AML-193 (cell line): ENCODE measurements at places on chromosomes 12 and 14.

DNA sequence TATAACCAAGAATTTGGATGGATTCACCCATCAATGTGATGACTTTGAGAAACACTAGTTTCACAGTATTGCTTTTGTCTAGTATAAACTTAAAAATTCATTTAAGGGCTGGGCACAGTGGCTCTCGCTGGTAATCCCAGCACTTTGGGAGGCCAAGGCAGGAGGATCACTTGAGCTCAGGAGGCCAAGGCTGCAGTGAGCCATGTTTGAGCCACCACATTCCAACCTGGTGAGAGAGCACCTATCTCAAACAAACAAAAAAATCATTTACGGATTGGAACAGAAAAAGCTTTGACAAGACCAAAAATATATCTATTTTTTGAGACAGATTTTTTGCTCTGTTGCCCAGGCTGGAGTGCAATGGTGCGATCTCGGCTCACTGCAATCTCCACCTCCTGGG, 27.5 kb downstream of the GNS start:
- no peak for DNase-seq

DNA sequence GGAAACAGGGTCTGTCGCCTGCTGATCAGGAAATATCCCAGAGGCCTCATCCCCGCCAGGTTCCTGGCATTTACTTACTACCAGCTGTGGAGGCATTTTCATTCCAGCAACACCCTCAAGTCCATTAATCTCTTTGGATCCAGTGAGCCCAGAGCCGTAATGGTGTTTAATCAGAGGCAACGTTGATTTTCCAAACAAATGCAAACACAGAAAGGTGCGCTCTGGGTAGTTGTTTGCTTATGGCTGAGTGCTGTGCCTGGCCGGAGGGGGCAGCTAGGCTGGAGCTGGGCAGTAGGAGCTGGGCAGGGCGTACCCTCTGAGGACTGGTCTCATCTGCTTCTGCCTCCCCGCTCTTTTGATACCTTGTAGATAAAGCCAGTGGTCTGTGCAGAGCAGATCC, 110.6 kb downstream of the ADCK1 start:
- DNase-seq, result no peak

DNA sequence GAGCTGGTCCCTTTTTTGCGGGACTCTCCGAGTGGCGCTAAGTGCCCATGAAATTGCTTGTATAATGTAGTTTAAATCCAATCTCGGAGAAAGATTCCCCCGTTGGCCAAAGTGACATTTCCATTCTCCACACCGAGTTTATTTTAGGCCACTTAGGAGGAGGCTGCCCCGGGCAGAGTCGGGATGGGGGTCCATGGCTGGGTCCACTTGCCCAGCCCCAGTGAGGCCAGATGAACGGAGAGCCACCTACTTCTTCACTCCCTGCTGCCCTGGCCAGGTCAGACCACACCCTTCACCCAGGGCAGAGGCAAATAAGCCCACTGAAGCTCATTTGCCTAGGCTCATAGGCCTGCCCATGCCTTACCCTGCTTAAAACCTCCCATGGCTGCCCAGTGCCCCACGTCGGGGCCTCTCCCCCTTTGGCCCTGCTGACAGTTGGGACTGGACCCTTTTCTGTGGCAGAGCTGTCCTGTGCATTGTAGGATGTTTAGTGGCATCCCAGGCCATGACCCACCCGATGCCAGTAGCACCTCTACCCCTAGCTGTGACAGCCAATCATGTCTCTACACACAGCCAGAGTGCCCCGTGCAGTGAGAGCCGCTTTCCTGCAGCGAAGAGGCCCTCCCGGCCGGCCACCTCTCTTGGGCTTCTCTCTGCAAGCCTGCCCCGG, 51.3 kb downstream of the FAM222A start:
- no peak for DNase-seq

DNA sequence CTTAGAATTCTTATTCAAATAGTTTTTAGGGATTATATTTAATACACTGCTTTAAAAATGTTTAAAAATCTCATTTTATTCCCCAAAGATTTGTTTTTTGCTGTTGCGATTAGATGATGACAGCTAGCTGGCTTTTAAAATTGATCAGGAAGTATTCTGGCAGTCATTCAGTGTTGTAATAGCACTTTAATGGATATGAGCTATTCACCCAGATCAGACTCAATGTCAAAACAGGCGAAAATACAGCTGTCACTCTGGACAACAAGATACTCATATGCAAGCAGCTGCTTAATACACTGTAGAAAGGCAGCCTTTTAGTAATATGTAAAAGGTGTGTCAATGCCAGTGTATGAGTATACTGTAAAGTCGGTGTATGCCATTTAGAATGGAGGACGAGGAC, 91.7 kb downstream of the NPAS3 start:
- DNase-seq, result no peak

- DNase-seq, result no peak
Measured at GRCh38 chr12:87413784-87414183, 615.4 kb downstream of the C12orf50 start.

DNA sequence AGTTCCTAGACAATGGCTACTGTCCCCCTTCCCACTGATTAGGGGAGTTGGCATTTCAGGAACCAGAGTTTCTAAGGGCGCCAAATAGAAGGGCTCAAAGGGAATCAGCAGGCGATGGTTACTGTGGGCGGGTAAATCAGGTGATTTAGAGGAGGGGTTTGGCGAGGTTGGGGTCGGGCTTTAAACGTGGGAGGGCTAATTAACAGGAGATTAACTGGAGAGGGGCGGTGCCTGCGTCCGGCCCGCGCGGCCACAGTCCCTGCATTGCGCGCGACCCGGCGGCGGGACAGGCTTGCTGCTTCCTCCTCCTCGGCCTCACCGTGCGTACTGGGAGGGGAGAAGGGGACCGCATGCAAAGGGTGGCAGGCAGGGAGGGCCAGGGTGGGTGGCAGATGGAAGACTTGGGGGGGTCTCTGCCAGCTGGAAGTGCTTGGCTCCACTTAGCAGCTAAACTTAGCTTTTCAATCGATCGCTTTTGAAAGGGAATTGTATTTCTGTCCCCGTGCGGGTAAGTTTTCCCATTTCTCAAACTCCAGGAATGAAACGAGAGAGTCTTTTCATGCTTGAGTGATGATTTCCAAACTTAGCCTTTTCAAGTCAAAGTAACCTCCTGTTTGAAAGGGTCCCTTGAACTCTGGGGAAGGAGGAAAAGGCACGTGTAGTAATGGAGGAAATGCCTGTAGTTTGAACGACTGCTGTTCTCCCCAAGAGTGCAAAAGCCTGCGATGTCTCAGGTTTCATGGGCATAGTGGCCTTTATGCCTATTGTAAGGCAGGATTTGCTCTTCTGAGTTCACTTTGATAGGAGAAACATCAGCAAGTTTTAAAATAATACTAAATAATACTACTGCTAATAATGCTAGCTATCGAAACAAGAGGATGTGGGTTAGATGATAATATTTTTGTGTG, at the start of gene MGST1:
Gene MGST1 (plus strand): TSS at position 255 of the 908 bp plus-strand sequence. CDS start 6,608 bp downstream, outside the sequence.
- DNase-seq, result no peak

DNA sequence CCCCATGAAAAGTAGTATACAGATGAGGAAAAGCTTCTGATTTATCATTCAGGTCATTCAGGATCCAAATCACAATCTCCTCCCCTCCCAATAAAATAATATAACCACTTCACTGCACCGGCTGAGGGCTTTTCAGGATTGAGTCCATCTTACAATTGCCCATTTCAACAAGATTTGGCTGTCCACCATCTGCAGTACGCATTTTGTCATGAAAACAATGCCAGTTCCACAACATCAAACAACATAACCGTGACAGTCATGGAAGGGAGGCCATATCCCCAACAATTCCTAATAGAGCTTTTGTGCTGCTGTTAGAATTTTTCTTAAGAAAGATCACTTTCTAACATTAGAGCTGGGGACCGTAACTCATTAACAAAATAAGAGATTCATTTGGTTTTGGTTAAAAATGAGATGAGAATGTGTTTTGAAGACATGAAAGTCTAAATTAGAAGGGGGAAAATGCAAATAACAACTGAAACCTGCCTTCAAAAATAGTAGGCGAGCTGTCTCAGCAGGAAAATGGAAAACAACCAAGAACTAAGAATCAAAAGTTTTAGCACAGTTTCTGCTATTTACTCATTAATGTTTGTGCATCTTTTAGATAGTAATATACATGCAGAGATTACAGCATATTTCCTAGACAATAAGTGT, 38.3 kb upstream of the TMTC2 start:
- no peak for DNase-seq

GRCh38 chr12:123250471-123251383, 17.5 kb downstream of the MTRFR start:
- DNase-seq, result no peak

DNA sequence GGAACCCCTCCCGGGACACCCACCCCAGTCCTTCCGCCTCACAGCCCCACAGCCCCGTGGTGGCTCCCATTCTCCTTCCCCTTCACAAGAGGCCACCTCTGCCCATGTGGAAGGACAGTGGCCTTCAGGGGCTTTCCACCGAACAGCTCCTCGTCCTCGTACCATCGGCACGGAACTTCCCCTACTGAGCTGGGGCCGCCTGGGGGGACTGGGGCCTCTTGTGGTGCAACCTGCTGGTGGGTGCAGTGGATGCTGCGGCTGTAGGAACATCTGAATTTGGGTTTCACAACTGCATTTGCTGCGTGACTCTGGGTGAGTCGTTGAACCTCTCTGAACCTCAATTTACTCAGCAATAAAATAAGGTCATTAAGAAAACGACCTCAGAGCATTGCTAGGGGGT, 50.9 kb downstream of the RFLNA start:
- no peak for DNase-seq

DNA sequence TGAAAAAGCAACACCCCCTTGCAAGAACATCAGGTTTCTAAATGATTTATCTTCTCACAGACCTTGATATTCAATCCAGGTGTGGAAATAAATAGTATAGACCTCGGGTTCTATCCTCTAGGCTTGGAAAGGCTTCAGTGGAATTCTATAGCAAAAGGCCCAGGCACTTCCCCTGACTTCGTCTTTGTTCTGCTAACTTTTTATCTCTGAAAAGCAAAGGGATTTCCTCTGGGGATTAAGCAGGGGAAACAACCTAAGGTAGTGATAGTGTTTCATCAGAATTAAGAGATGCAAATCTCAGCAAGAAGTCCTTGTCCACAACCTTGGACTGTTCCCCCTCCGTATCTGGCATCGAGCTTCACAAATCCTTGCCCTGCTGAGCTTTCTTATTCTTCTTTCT, 59.5 kb upstream of the DUSP6 start:
- DNase-seq, result no peak

DNA sequence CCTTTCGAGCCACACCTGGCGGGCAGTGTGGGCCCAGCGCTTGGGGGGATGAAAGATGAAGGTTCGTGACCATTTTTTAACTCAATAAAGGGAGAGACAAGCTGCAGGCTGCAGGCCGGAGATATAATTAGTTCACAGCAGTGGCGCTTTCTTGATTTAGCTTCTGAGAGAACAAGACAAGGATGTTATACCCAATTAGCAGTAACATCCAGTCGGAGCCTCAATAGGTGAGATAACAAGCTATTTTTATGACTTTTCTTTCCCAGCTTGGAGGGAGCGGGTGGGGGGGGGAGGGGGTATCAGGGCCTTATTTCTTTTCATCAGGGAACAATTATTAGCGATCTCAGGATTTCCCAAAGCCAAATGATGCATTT, 9.1 kb downstream of the FAM222A start:
- DNase-seq, result no peak

DNA sequence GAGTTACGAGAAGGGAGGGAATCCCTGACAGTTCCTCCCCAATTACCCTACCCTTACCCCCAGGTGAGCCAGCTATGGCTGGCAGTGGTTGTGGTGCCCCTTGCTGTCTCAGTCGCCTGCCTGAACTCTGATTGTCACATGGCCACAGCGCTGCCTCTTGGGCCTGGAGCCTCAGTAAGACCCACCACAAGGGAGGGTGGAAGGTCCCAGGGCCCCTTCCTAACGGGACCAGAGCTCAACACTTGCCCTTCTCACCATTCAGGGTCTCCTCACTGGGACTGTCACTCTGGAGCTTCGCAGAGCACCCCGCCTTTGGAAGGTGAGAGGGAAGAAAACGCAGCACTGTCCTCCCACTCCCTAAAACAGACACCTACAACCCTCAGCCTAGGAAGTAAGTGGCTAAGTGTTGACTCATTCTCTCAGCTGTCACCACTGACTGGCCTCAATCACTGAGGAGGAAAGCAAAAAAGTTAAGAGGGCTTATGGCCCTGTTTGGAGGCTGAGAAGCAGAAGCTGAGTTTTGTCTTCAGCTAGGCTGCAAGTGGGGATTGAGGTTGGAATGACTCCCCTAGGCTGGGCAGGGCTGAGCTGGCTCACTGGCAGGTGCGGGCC, 1.0 kb downstream of the TMEM253 start:
- no peak for DNase-seq

GRCh38 chr12:100058482-100059029, 73.8 kb upstream of the ANKS1B start:
- no peak for DNase-seq

DNA sequence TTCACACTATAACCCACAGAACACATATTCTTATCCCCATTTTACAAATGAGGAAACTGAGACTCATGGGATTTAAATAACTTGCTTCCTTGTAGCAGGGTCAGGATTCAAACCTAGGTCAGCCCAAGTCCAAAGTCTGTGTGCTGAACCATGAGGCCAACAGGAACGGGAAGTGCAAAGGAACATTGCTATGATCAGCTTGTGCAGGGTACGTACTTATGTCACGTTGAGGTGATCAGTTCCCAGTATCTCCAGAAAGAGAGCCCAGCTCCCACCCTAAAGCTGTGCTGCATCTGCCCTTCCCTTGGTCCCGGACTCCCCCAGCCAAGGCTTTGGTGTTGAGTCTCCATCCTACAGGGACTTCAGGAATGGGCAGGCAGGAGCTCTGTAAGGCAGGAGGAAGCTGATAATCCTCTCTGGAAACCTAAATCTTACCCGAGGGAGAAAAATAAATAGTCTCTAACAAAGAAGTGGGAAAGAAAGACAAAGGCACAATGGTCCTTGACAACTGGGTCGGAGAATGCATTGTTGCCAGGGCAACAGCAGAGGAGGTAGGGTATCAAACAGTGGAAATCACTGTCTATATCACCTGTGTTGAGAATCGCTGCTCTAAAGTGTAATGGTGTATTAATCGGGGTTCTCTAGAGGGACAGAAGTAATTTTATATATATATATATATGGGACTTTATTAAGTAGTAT, 82.5 kb upstream of the FICD start:
- DNase-seq, result no peak

GRCh38 chr12:54882079-54882478, 27.8 kb downstream of the MUCL1 start:
- peak; percentile 93 for DNase-seq

DNA sequence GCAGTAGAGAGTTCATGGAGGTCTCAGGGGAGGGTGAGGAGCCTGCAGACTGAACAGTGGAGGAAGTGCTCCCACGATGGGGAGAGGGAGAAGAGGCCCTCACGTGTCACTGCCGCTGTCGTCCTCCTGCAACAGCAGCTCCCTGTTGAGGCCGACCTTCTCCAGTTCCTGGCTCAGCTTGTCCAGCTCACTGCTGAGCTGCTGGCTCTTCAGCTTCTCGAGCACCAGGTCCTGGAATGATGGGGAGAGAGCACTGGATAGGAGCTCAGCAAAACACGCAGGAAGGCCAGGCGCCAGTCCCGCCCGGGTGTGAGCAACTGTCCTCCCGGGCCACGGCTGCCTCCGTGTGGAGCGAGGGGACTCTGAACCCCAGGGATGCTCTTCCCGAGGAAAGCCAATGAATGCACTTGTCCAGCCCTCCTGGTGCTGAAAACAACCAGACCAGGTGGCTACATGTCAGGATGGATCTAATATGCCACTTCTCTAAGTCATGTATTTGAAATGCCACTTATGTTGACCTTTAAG, 65.3 kb upstream of the GPR68 start:
- no peak for DNase-seq
